ENCODE measurements at places on chromosomes 4 and X. TPM values are rescaled to one million over a fixed set of nuclear protein-coding genes. Genes with fewer than 3 reads are reported as not detected.

The USP17L19 gene
- polyA plus RNA-seq, result not detected

The ZCCHC18 gene
- 0.93 TPM for polyA plus RNA-seq

The SORCS2 gene
- polyA plus RNA-seq, result 2.2 TPM

The HSFX3 gene
- polyA plus RNA-seq, result not detected
